Lung microvascular endothelial cell (primary cell): ENCODE measurements at places on chromosomes 7 and 10. TPM values are rescaled to one million over a fixed set of nuclear protein-coding genes. Genes with fewer than 3 reads are reported as not detected.
A peak's percentile ranks its signal among the peaks of the same experiment; 100 is the strongest.

GRCh38 chr10:102147561-102147960, 4.6 kb upstream of the NOLC1 start:
- no peak for DNase-seq

DNA sequence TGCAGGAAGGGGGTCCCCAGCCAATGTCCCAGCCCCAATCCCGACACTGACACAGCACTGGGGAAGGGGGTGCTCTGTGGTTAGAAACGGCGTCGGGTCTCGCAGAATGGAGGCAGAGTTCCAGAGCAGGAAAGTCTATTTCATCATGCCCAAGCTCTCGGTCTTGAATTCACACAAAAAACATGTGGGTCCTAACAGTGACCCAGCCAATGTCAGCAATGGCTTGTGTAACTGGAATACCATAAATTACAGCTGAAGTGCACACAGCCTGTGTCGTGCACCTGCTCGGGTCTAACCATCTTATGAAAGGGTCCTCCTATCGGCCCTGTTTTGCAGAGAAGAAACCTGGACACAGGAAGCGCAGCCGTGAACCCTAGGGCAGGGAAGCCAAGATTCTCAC, 324.1 kb downstream of the ADARB2 start:
- DNase-seq, result no peak

- no peak for DNase-seq
Measured at GRCh38 chr10:43202224-43202656, 64.0 kb downstream of the CSGALNACT2 start.

- DNase-seq, result no peak
Measured at GRCh38 chr7:35854311-35854710, 53.5 kb downstream of the SEPTIN7 start.

GRCh38 chr10:1180836-1181235, 124.7 kb downstream of the WDR37 start:
- no peak for DNase-seq

GRCh38 chr10:89414879-89415821, 782 bp downstream of the IFIT5 start:
- DNase-seq, result peak; percentile 46

GRCh38 chr7:57415730-57416129, 34.2 kb upstream of the ZNF716 start:
- no peak for DNase-seq

GRCh38 chr10:126917375-126917774, 12.1 kb downstream of the DOCK1 start:
- no peak for DNase-seq

- peak; percentile 73 for DNase-seq
Measured at GRCh38 chr7:7681191-7681935, 37.0 kb downstream of the RPA3 start.

DNA sequence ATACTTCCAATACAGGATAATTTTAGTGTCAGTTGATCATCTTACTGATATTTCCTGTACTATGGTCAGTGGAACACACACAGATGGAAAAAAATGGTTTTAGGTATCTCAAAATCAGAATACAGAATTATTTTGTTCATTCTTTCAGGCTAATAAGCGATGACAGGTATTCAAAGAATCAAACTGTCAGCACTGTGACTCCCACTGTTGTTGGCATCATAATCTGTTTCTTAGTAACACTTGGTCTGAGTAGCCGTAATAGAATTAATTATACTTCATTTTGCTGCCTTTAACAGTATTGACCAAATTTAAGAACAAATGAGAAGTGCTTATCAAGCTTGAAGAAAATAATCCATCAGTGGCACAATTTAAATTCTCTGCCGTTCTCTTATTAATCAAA, 215.0 kb downstream of the SKAP2 start:
- DNase-seq, result no peak

GRCh38 chr10:24153031-24153430, 55.9 kb upstream of the KIAA1217 start:
- no peak for DNase-seq

- no peak for DNase-seq
Measured at GRCh38 chr10:60266513-60266912, 123.2 kb downstream of the ANK3 start.

GRCh38 chr7:95425694-95426093, 9.1 kb downstream of the PON2 start:
- no peak for DNase-seq

DNA sequence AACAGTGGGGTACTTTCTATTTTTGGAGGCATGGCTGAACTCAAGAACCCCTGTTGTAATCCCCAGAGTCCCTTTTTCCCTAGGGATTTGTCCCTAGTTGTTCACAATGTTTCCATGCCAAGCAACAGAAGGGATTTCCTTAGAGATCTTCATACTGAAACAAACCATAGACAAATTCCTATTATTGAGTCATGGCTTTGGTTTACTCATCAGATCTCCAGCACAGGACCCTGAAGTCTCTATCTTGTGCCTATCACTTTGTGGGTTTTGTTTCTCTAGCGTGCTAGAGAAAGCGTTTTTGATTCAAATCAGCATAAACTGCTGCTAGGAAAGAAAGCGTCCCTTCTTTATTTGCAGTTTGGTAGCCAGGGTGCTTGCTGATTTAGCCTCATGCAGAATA, 165.0 kb downstream of the BAMBI start:
- no peak for DNase-seq

- no peak for DNase-seq
Measured at GRCh38 chr10:59283456-59284091, 78.8 kb downstream of the FAM13C start.

DNA sequence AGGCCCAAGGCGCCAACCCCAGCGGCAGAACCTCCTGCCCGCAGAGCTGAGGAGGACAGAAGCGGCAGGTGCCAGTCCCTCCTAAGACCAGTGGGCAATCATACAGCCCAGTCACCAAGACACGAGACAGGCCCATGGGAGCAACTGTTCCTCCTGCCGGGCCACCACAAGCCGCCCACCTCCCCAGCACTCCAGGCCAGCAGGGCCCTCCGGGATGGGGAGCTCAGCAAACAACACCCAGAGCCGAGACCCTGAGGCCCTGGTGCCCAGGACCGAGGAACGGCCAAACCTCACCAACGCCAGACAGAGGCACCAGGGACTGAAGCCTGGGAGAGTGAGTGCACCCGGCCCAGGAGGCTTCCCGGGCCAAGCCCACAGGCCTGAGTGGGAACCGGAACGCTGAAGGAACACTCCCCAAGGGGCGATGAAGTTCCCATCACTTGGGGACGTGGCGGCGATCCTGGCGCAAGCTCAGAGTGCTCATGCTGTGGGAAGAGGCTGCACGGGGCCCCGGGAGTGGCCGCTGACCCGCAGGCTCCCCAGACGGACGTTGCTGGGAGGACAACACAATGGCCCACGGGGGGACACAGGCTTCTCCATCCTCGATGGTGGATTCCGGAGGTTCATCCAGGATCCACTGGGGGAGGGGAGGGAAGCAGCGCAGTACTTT, 35.1 kb downstream of the GPER1 start:
- DNase-seq, result no peak

- peak; percentile 11 for DNase-seq
Measured at GRCh38 chr10:120949609-120950031, 98.5 kb downstream of the WDR11 start.

DNA sequence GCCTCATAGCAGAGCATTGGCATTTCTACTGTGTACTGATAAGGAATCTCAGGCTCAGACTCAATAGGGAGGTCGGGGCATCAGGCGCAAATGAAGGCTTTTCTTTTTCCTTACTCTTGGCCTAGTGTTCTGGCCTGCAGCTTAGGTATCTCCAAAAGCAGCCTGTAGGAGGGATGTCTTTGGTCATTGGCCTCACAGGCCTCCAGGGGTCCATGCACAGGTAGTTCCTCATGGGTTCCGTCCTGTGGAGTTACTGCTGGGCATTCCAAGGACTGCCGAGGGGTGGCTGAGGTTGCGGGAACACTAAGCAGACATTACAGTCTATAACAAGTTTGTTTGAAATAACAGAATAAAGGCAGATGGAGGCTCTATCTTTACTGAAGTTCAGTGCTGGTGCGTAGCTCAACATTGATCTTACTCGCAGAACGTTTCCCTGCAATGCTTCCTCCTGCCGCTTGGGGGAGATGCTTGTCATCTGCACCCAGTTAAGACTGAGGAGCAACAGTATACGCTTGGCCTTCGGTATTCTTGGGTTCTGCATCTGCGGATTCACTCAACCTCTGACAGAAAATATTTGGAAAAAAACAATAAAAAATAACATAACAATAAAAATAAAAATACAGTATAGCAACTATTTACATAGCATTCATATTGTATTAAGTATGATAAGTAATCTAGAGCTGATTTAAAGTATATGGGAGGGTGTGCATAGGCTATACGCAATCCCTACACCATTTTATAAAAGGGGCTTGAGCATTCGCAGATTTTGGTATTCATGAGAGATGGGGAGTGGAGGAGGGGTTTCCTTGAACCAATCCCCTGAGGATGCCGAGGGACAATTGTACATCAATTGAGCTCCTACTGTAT, 58.9 kb downstream of the SH2D4B start:
- peak; percentile 67 for DNase-seq

DNA sequence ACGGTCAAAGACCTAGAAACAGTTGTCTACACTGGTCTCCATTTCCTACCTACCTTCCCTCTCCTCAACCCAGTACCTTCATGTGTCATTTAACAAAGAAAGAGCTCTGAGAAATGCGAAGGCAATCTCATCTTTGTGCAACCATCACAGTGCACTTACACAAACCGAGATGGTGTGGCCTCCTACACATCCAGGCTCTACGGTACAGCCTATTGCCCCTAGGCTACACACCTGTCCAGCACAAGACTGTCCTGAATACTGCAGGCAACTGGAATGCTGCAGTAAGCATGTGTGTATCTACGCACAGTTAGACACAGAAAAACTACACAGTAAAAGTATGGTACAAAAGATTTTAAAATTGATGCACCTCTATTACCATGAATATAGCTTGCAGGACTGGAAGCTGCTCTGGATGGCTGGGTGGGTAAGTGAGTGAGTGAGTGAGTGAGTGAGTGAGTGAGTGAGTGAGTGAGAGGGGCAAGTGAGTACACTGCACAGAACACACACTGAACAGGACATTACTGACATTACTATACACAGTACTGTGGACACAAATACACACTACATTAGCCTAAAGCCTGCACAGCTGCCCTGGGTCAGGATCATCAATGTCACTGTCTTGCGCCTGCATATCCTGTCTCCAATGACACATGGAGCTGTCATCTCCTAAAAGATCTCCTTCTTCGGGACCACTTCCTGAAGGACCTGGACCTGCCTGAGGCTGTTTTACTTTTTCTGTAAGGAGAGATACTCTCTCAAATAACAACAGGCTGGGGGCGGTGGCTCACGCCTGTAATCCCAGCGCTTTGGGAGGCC, 18.5 kb downstream of the ITGB1 start:
- no peak for DNase-seq

GRCh38 chr10:91311601-91312381, 91.3 kb downstream of the PCGF5 start:
- no peak for DNase-seq

The NOLC1 gene
- 15.7 and 18.3 TPM in 2 replicates for total RNA-seq

The GNGT1 gene
- not detected in 2 replicates for total RNA-seq

The PTPRN2 gene
- 2.2 and 4.6 TPM in 2 replicates for total RNA-seq

The OR13A1 gene
- total RNA-seq, result not detected in 2 replicates

The LIPN gene
- not detected in 2 replicates for total RNA-seq

The STEAP1 gene
- 1.8 and 10.7 TPM in 2 replicates for total RNA-seq

The SSC4D gene
- 0.22 and 0.40 TPM in 2 replicates for total RNA-seq

The ERVW-1 gene
- not detected in 2 replicates for total RNA-seq

The ANKRD1 gene
- total RNA-seq, result 224 and 350 TPM in 2 replicates

The INMT gene
- under 0.01 TPM in 1 of 2 replicates, not detected in the other for total RNA-seq

The SH3PXD2A gene
- total RNA-seq, result 0.99 and 2.0 TPM in 2 replicates

The IFIT1B gene
- not detected in 2 replicates for total RNA-seq

The RET gene
- 0.44 and 6.5 TPM in 2 replicates for total RNA-seq

The AMPH gene
- total RNA-seq, result not detected in 2 replicates

The COL1A2 gene
- 9.8 and 13.3 TPM in 2 replicates for total RNA-seq

The RELN gene
- total RNA-seq, result 375 and 1,451 TPM in 2 replicates
